ENCODE measurements at places on chromosomes 5 and 9. TPM values are rescaled to one million over a fixed set of nuclear protein-coding genes. Genes with fewer than 3 reads are reported as not detected.

Gene IRGM
- not detected for total RNA-seq

Gene GDA
- 142 TPM for total RNA-seq

Gene MCTP1
- 4.3 TPM for total RNA-seq

Gene SOHLH1
- not detected for total RNA-seq

Gene INSL6
- total RNA-seq: not detected

GRCh38 chr9:94805585-94805984 is 79.1 kb downstream of the AOPEP start:
- H3K27ac ChIP-seq: peak overlapping the region; percentile 94
- peak; percentile 69 for DNase-seq
- H3K27me3 ChIP-seq: no peaks in the 10 kb centered on the region
- peak overlapping the region; percentile 0 for H3K4me3 ChIP-seq
- peaks cover 54% of the 10 kb centered on the region for H3K4me1 ChIP-seq

DNA sequence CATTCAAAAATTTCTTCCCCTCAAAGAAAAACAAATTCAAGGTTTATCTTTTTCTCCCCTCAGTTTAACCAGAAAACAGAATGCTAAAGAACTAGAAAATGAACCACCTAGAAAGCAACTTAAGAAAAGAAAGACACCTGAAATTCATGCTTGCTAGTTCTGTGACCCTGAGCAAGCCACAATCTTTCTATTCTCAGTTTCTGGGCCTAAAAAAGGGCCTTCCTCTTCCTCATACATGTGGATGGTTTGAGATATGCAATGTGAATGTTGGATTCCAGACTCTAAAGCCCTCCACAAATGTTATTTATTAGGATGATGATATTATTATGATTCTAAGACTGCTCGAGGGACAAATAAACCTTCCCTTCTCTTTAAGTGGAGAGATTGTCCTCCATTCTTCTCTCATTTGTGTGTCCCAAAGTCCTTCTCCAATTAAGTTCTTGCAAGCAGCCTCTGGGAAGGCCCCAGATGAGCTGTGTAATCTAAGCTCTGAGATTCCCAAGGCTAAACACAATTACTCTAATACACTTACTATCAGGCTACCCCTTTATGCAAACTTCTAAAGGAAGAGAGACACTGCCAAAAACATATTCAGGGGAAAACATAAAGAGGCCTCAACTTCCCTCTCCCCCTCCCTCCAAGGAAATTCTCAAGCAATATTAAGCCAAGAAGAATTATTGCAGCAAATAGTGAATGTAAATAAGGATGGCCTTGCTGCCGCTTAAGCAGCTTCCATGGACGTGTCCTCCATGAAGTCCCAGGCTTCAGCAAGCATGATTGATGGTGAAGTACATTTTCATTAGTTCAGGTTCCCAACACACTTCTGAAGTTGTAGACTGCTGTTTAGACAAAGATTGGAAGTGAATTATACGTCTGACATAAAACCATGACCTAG is 80.2 kb downstream of the PRKACG start:
- no peaks in the 10 kb centered on the region for H3K36me3 ChIP-seq
- no peak overlapping the region for H3K4me3 ChIP-seq
- peaks cover 44% of the 10 kb centered on the region for H3K27me3 ChIP-seq
- DNase-seq: no peak
- no peaks in the 10 kb centered on the region for H3K4me1 ChIP-seq
- no peak overlapping the region for H3K27ac ChIP-seq

- H3K27me3 ChIP-seq: no peaks in the 10 kb centered on the region
- no peak overlapping the region for H3K27ac ChIP-seq
- no peaks in the 10 kb centered on the region for H3K36me3 ChIP-seq
- no peak for DNase-seq
These were observed 7.5 kb upstream of the CDH6 start for GRCh38 chr5:31185951-31186350.

GRCh38 chr5:92556747-92557146 is 1024.3 kb downstream of the NR2F1-AS1 start:
- peaks cover 19% of the 10 kb centered on the region for H3K4me1 ChIP-seq
- no peaks in the 10 kb centered on the region for H3K27me3 ChIP-seq

GRCh38 chr9:135665795-135666189 is 2.7 kb downstream of the LCN9 start:
- H3K27ac ChIP-seq: no peak overlapping the region
- H3K27me3 ChIP-seq: peaks cover 91% of the 10 kb centered on the region
- H3K36me3 ChIP-seq: no peaks in the 10 kb centered on the region
- no peak for DNase-seq
- H3K4me3 ChIP-seq: no peak overlapping the region

GRCh38 chr9:84708400-84708799 is 38.9 kb downstream of the NTRK2 start:
- H3K4me3 ChIP-seq: no peak overlapping the region
- H3K36me3 ChIP-seq: no peaks in the 10 kb centered on the region
- H3K4me1 ChIP-seq: no peaks in the 10 kb centered on the region
- no peaks in the 10 kb centered on the region for H3K27me3 ChIP-seq

GRCh38 chr9:135857371-135857786 is 50.0 kb downstream of the CAMSAP1 start:
- H3K36me3 ChIP-seq: no peaks in the 10 kb centered on the region
- no peaks in the 10 kb centered on the region for H3K27me3 ChIP-seq
- H3K27ac ChIP-seq: no peak overlapping the region
- peak; percentile 36 for DNase-seq
- H3K4me1 ChIP-seq: no peaks in the 10 kb centered on the region
